ENCODE measurements at places on chromosomes 1 and 21.
A peak's percentile ranks its signal among the peaks of the same experiment; 100 is the strongest.

DNA sequence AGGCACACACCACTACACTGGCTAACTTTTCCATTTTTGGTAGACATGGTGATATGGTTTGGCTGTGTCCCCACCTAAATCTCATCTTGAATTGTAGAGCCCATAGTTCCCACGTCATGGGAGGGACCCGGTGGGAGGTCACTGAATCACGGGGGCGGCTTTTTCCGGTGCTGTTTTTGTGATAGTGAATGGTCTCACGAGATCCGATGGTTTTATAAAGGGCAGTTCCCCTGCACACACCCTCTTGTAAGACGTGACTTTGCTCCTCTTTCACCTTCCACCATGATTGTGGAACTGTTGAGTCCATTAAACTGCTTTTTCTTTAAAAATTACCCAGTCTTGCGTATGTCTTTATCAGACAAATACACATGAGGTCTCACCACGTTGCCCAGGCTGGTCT is 1.3 kb upstream of the FTCD start:
- no peak for DNase-seq

- peak; percentile 49 for DNase-seq
These were observed 240.2 kb upstream of the LYPLAL1 start for GRCh38 chr1:218933513-218933912.

- peak; percentile 63 for DNase-seq
These were observed 205.8 kb upstream of the LYPLAL1 start for GRCh38 chr1:218967836-218968235.

DNA sequence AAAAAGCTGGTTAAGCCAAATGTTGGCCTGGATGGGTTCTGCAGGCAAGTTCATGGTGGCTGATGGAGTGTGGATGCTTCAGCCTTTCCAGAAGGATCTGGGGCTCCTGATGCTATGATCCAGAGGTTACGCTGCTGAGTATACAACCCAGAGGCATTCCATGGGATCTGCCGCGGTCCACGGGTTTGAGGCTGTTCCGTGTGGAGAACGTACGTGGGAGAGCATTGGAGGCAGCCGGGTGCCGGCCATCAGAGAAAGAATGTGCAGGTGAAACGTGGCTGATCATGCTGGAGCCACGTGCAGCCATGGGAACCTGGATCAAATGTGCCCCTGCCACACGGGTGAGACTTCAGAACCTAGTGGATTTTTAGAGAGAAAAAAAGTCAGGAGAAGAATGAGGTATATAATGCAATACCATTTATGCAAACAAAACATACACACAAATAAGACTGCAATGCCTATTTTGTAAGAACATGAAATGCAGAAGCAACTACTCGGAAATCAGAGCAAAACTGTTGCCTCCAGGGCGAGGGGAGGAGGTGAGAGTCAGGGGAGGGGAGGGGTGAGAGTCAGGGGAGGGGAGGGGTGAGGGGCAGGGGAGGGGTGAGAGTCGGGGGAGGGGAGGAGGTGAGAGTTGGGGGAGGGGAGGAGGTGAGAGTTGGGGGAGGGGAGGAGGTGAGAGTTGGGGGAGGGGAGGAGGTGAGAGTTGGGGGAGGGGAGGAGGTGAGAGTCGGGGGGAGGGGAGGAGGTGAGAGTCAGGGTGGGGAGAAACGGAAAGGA is 116.5 kb upstream of the C1orf174 start:
- DNase-seq: no peak

DNA sequence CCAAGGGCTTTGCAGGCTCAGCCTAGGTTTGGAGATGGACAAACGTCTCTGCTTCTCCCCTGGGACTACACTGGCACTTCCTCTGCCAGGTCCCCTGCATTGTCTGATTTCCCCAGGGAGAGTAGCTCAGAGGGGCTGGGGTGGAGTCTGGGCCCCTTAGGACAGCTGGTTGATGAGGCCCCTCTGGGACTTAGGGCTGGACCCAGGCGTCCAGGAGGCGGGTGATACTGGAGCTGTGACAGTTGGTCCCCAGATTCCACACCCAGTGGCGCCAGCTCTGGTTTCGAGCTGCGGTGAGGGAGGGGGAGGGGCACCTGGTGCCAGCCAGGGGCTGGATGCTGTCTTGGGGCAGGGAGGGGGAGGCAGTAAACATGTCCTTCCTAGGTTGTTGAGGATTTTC is 7.4 kb upstream of the MEX3A start:
- no peak for DNase-seq

GRCh38 chr1:174990382-174990999 is 9.3 kb upstream of the CACYBP start:
- DNase-seq: peak; percentile 84

DNA sequence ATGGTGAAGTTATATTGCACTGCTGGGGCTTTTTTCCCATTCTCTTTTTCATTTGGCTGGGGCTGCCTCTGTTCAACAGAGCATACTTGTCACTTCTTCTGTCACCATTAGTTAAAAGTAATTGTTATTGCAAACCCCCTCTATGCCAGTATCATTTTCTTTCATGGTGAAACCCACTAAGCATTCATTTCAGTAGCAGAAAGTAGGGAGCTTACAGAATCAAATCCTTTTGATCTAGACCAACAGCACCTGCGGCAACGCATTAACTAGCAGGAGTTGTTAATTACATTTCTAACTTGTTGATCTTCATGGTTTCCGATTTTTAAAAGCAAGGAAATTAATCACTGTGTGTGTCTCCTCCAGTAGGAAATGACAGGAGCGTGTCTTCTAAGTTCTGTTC is 15.0 kb downstream of the SMYD2 start:
- DNase-seq: no peak

DNA sequence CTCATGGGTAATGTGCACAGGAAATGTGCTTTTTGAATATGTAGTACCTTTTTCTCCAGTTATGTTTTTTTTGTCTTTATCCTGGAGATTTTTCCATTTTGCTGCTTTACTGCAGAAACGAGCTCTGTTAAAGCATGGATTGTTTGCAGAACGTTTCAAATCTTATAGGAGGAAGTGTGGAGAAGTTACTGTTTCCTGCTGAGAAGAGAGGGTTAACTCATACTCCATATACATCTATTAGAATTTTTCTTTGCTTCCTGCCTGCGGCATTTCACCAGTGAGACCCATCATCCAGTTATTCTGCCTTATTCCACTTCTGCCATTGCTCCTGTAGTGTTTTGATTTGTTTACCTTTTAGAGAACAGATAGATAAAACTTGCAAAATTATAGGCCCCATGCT is 2.0 kb downstream of the RPRD2 start:
- DNase-seq: peak; percentile 44
